ENCODE measurements at places on chromosomes 13 and 19.

- no peak for DNase-seq
Measured at GRCh38 chr13:111267784-111268183, 52.7 kb upstream of the TEX29 start.

DNA sequence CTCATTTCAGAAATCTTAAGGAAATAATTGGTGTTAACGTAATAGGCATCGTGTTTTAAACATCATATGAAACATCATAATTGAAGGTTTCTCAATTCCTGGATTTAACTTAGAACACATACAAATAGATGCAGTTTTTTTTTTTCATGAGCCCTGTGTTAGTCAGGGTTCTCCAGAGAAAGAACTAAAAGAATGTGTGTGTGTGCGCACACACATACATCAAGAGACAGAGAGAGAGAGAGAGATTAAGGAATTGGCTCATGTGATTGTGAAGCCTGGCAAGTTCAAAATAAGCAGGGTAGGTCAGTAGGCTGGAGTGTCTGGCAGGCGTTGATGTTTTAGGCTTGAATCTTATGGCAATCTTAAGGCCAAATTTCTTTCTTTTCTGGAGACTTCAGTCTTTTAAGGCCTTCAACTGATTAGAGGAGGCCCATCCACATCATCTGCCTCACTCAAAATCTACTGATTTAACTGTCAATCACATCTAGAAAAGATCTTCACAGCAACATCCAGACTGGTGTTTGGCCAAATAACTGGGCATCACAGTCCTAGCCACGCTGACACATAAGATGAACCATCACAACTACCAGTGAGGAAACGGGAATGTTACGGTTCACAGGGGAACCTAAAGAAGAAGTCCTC, 25.2 kb downstream of the SPATA13 start:
- no peak for DNase-seq

DNA sequence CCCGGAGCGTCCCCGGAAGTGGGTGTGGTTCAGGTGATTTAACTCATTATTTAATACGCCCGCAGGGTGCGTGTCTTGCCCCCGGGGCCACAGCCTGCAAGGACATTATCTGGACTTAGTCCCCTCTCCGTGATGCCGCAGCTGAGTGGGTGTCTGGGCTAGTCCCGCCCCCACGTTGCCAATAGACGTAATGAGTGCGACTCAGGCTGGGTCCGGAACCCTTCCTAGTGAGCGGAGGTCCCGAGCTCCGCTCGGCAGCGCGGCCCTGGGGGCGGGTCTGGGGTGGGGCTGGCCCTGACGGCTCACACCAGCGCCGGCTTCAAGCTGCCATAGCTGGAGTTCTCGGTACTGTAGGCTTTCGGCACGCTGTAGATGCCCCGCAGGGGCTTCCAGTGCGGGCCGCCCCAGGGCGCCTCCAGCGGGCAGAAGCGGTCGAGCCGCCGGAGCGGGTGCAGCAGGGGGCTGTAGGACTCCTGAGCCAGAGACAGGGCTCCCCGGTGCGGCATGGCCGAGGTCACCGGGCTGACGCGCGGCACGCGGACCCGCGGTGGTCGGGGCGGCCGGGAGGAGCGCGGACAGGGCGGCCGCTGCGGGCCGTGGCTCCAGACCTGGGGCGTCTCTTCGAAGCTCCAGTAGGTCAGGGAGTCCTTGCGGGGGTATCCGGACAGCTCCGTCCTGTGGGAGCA, 918 bp upstream of the LHB start:
- DNase-seq: peak; percentile 51

- DNase-seq: no peak
Measured at GRCh38 chr13:53782488-53782961, 753.9 kb downstream of the OLFM4 start.

DNA sequence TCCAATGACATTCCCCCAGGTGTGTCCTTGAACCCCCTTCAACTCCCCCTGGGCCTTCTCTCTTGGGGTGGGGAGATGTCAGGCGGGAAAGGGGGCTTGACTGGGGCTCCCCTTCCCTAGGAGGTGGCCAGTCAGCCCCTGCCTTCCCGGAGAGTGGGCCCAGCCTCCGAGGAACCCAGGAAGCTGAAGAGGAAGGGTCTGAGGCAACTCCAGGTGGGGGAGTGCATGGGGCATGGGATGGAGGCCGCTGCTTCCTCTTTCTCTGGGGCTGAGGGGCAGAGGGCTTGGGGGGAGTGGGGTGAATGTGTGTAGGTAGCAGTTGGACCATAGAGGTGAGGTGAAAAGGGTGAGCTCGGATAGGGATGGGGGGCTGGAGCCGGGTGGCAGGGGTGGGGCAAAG, 2.7 kb upstream of the INAFM1 start:
- no peak for DNase-seq

DNA sequence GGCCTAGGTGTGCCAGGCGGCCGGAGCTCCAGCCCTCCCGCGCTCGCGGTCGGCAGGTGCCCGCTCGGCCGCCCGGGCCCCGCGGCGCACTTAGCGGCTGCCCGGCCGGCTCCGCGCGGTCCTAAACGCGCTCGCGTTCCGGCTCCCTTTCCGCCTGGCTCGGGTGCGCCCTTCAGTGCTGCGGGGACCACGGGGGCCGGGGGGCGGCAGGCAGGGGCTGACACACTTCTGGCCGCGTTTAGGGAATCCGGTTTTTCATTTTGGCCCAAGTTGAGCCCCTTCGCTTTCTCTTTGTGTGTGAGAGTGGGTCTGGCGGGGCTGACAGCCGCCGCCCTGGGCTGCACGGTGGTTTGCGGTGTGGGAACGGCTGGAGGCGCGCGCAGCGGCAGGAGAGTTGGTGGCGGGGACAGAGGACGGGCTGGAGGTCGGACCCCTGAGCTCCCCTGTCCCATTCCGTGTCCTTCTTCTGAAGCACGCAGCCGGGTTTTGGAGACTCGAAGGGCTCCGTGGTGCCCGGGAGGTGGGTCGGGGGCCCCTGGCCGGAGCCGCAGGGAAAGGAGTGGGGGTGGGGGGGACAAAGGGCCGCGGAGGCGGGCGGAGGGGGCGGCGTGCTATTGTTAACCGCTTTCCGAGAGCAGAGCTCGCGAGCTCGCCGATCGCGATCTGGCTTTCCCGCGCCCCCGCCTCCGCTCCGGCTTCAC, 3.1 kb downstream of the FGF9 start:
- peak; percentile 37 for DNase-seq

DNA sequence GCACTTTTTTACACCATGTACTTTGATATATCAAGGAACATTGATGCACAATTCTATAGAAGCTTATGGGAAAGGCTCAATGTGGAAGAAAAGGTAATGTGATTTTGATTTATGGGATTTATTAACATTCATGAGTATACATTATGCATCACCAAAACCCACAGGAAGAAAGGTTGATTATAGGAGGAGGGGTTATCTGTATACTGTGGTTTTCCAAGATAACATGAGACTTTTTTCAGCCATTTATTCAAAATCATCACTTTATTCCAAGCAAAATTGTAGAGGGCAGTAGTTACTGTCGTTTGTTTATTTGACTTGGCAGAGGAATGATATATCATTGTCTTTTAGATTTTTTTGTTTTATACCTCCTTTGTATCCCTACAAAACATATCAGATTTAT, 54.9 kb downstream of the WDFY2 start:
- no peak for DNase-seq

DNA sequence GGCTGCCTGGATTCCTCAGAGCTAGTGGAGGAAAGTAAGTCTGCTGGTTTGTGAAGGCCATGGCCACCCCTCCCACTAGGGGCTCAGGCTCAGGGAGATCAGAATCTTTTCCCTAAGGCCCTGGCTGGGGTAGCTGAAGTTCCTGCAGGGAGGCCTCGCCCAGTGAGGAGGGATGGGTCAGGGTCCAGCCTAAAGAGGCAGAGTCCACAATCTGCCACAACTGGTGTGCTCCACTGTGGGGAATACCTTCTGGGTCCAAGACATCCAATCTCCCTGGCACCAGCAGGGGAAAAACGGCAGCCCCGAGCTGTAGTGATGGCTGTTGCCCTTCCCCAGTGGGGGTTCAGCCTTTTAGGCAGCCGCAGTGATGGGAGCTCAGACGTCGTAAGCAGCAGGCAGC, 23.2 kb downstream of the IGFL3 start:
- DNase-seq: no peak

DNA sequence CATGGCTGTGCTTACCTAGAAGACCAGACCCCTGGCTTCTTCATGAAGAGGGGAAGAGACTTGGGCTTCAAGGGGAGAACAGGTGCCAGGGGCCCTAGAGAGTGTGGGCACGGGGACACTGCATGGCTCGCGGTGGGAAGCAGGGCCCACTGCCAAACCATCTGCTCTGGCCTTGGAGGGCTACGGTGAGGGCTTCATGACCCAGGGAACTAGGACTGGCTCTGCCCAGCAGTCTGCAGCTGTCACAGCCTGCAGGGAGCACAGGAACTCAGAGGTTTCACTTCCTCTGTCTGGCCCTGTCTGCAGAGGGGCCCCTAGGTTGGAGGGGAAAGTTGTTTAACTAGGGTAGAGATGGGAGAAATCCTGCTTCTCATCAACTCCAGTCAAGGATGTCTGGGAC, 4.3 kb downstream of the ERCC1 start:
- no peak for DNase-seq

Data from stimulated activated CD4-positive, alpha-beta T cell treated with anti-CD3 and anti-CD28 coated beads, Interleukin-1b, Interleukin-23, amount 100 ng/mL, for 4 hours (primary cell).